ENCODE measurements at places on chromosomes 13 and 19. TPM values are rescaled to one million over a fixed set of nuclear protein-coding genes. Genes with fewer than 3 reads are reported as not detected.

SPRY2 gene
- 19.3 TPM for total RNA-seq

PCSK4 gene
- 7.8 TPM for total RNA-seq

C19orf73 gene
- total RNA-seq: 6.7 TPM

MTRF1 gene
- 7.8 TPM for total RNA-seq

DNA sequence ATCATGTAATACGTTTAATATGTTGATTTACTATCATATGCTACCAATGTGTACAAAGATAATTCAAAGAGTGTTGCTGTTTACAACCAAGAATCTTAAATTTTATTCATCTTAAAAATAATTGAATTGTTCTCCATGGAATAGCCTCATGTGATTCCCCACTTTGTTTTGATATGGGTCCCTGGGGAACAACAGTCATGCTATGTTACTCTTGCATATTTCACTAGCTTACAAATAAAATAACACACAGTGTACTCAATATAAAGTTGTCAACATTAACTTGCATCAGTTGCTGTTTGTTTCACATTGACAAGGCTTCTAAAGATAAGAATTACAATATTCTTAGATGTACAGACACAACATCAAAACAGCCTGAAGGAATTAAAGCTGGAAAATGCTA, 2.3 kb downstream of the ENOX1 start:
- H3K4me1 ChIP-seq: peaks cover 21% of the 10 kb centered on the region
- DNase-seq: no peak
- no peak overlapping the region for H3K27ac ChIP-seq
- H3K27me3 ChIP-seq: peaks cover 9% of the 10 kb centered on the region

GRCh38 chr19:46824890-46825730, 25.5 kb downstream of the AP2S1 start:
- peak overlapping the region; percentile 54 for H3K27ac ChIP-seq
- H3K27me3 ChIP-seq: no peaks in the 10 kb centered on the region
- peaks cover 18% of the 10 kb centered on the region for H3K4me1 ChIP-seq

- no peaks in the 10 kb centered on the region for H3K27me3 ChIP-seq
- no peak overlapping the region for H3K27ac ChIP-seq
- no peak overlapping the region for H3K4me3 ChIP-seq
- no peak for DNase-seq
- peaks cover 8% of the 10 kb centered on the region for H3K4me1 ChIP-seq
These were observed 41.2 kb upstream of the USPL1 start for GRCh38 chr13:30576528-30576927.

- peaks cover 5% of the 10 kb centered on the region for H3K4me1 ChIP-seq
- no peaks in the 10 kb centered on the region for H3K36me3 ChIP-seq
- H3K27me3 ChIP-seq: no peaks in the 10 kb centered on the region
- no peak overlapping the region for H3K4me3 ChIP-seq
These were observed 150.6 kb upstream of the RNF113B start for GRCh38 chr13:98327371-98328270.

GRCh38 chr13:97889803-97890202, 63.7 kb upstream of the IPO5 start:
- H3K4me1 ChIP-seq: no peaks in the 10 kb centered on the region
- no peak for DNase-seq
- H3K27me3 ChIP-seq: no peaks in the 10 kb centered on the region
- H3K36me3 ChIP-seq: no peaks in the 10 kb centered on the region
- no peak overlapping the region for H3K27ac ChIP-seq

Data from upper lobe of left lung (tissue), 6 donors.